Activated CD8-positive, alpha-beta memory T cell treated with anti-CD3 and anti-CD28 coated beads for 48 hours (primary cell): ENCODE measurements at places on chromosomes 1 and 21.

DNA sequence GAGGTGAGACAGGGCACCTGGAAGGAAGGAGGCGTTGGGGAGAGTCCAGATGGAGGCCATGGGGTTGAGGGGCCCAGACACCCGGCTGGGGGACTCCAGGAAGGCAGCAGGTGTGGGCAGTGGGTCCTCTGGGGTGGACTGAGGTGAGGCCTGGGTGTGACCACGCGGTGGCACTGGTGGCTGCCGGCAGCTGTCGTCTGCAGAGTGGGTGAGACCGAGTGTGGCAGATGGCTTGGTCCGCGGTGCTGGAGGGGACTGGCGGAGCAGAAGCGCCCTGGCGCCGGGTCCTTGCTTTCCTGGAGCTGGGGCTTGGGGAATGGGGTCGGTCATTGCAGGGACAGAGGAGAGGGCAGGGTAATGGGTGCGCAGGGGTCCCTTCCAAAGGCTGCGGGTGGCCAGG, 12.5 kb downstream of the AGRN start:
- DNase-seq, result no peak

GRCh38 chr1:91826248-91826647, 59.7 kb downstream of the TGFBR3 start:
- no peak for DNase-seq

DNA sequence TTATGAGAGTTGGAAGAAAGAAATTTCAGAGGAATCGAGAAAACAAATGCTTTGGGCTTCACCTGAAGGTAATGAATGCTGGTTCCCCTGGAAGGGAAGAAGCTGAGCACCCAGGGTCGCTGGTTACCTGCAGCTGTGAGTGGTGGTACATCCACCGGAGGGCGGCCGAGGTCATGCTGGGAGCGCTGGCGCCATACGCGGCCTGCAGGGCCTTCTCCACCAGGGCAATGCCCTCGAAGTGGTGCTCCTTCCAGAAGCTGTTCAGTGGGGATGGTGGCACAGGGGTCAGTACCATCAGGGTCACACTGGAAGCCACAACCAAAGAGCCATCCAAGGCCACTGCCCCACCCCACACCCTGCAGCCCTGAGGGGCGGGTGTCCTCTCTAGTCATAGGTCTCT, 16.8 kb downstream of the MRTO4 start:
- no peak for DNase-seq

DNA sequence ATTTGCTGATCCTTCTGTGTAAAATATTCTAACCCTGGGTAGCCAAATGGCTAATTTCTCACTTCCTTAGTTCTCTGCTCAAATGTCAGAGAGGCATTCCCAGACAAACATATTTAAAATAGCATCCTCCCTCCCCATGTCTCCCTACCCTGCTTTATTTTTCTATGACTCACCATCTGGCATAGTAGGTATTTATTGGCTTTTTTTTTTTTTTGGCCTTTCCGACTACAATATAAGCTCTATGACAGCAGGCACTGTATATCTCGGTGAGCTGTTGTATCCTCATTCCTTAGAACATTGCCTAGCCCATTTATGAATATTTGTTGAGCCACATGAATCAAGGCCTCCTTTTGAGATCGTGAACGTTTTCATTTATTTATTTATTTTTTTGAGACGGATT, 1.5 kb upstream of the NEK7 start:
- DNase-seq, result no peak

DNA sequence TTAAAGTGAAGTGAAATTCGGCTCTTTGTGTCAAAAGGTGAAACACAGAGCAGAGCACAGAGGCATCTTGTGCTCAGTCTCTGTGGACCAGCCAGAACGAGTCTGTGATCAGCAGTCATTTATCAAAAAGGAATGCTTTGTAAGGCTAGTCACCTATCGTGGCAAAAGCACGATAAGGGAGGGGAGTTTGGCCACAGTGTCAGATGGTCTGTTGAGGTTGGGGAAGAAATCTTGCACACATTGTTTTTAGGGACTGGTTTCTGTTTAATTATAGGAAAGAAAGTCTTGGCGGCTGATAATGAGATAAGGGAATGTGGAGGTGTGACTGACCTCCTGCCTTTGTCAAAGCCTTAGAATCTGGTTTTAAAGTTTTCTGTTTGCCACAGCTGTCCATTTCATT, 58.2 kb upstream of the KIAA1614 start:
- no peak for DNase-seq

- DNase-seq, result no peak
Observed at GRCh38 chr1:230351514-230351913, 74.6 kb downstream of the PGBD5 start.

GRCh38 chr21:36254106-36254941, 65.7 kb upstream of the MORC3 start:
- no peak for DNase-seq

- DNase-seq, result no peak
Observed at GRCh38 chr1:147635342-147635741, 35.0 kb downstream of the ACP6 start.

- no peak for DNase-seq
Observed at GRCh38 chr1:226647719-226648118, 91.4 kb downstream of the ITPKB start.

GRCh38 chr1:14689996-14690615, 91.6 kb downstream of the KAZN start:
- no peak for DNase-seq
